Left renal cortex interstitium (tissue), 4 donors: ENCODE measurements at places on chromosomes 5 and 9. TPM values are rescaled to one million over a fixed set of nuclear protein-coding genes. Genes with fewer than 3 reads are reported as not detected.

Gene PCDHGA7
- 2.1 TPM for polyA plus RNA-seq

Gene IFNK
- polyA plus RNA-seq: not detected

Gene OR2V2
- polyA plus RNA-seq: not detected

GRCh38 chr5:175288048-175288621, 155.8 kb downstream of the DRD1 start:
- DNase-seq: no peak

DNA sequence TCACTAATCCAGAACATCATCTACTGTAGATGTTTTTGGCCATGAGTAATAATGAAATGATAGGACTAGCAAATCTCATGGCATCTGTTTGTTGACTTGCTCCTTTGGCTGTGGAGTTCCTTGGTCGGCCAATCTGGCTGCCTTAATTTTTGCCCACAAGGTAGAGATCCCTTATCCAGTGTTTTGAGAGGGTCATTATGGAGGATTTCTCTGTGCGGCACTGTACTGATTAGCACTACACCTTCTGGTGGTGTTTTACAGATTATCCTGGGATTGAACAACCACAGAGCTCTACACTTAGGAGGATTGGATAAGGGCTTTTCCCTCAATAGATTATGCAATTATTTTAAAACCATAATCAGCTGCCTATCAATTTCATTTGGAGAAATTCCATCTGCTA, 3.2 kb upstream of the ENHO start:
- DNase-seq: no peak

GRCh38 chr9:114516913-114517312, 11.6 kb upstream of the WHRN start:
- no peak for DNase-seq

DNA sequence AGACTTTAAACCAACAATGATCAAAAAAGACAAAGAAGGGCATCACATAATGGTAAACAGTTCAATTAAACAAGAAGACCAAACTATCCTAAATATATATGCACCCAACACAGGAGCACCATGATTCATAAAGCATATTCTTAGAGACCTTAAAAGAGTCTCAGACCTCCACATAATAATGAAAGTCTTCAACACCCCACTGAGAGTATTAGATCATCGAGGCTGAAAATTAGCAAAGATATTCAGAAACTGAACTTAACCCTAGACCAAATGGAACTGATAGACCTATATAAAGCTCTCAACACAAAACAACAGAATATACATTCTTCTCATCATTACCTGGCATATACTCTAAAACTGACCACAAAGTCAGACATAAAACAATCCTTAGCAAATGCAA, 11.7 kb upstream of the SPINK14 start:
- DNase-seq: no peak

DNA sequence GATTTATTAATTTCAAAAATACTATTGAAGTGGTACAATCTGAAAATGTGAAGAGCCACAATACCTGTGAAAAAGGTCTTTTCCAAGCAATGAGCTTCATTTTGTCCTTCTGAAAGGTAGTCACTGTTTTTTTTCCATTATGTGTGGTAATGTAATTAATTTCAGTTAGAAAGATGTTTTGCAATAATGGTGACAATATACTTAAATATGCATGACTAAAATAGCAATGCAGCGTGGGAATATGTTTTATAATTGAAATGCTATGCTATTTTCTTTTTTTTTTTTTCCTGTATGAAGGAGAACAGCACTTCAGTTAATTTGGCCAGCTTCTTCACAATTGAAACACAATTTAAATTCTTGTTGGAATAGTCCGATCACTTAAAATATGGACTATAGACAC, 41.9 kb downstream of the NPR3 start:
- DNase-seq: no peak

GRCh38 chr5:54620141-54620933, 102.8 kb downstream of the SNX18 start:
- no peak for DNase-seq

DNA sequence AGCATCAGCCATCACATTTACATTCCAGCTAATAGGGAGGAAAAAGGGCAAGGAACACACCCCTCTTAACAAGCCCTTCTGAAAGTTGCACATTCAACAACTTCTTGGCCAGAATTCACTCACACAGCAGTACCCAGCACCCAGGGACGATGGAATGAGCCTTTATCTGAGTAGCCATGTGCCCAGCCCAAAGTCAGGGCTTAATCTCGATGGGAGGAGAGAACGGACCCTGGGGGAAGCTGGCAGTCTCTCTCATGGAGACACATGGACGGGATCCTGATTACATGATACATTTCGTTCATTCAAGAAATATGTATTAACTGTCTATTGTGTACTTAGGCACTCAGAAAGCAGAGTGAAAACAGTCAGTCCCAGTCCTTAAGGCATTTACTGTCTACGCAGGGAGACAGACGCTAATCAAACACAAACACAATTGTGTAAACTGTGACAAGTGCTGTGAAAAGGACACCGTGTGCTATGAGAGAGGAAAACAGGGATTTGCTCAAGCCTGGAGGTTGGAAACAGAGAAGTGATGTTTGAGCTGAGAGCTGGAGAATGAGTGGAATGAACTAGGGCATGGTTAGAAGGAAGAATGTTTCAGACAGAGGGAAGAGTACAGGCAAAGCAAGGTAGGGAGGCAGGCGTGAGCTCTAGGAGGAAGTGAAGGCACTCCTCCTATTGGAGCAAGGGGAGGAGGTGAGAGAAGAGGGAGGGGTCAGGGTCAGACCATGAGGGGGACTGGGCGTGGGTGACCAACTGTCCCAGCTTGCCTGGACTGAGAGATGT, 7.4 kb downstream of the OTULINL start:
- DNase-seq: no peak

DNA sequence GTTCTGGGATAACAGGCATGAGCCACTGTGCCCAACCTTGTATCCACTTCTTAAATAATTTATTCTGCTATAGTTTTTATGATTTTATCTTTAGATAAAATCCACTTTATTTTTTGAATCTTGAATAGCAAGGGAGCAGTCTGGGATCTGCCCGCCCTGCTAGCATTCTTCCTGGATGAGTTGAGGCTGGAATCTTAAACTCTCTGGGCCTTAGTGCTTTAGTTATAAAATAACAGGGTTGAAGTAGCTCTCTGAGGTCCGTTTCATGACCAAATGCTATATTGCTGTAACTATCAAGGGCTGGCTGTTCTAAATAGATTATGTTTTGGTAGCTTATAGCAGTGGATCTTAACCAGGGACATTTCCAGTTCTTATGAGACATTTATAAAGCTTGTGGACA, 20.8 kb downstream of the ACER2 start:
- no peak for DNase-seq

- no peak for DNase-seq
Observed at GRCh38 chr9:124133727-124134126, 122.2 kb downstream of the LHX2 start.

- DNase-seq: no peak
Observed at GRCh38 chr5:16934677-16935153, 1.4 kb downstream of the MYO10 start.
